T-helper 9 cell (primary cell): ENCODE measurements at places on chromosomes 3 and 15.

GRCh38 chr3:156617781-156618180 is 56.6 kb upstream of the TIPARP start:
- DNase-seq = no peak

- no peak for DNase-seq
These were observed 710 bp downstream of the TJP1 start for GRCh38 chr15:29821416-29822099.

GRCh38 chr3:194009019-194009418 is 126.9 kb upstream of the HES1 start:
- no peak for DNase-seq

DNA sequence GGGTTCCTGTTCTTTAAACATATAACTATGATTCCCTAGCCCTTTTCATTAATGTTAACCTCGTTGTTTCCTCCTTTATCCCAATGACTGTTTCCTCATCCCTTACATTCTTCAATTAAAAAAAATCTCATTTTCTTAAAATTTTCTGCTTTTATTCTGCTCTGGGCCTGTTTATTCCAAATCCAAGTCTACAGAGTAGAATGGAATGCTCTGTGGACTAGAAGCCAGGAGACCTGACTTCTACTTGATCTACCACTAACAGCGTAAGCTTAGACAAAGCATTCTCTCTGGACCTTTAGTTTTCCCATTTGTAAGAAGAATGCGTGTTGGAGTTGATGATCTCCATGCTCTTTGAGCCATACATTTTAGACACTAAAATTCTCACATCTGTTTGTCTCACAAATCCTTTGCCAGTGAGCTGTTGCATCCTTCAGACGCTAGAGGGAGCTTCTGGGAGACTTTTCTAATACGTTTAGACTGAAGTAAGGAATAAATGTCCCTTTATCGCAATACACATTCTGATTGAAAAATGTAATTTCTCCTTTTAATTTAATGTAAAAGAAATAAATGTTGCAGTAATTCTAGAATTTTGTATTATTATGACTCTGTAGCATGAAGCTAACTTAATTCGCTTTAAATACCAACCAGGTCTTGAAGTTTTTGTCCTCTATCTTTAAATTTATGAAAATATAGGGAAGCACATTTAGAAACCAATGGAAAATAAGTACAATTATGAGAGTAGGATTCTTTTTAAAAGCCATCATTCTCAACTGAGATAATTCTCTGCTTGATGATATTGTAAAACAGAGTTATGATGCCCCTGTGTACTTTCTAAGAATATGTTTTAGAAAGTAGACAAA is 21.7 kb upstream of the GMNC start:
- no peak for DNase-seq

- DNase-seq = no peak
These were observed 252.7 kb downstream of the SLC9A9 start for GRCh38 chr3:143595456-143596077.

GRCh38 chr15:34625007-34625406 is 41.6 kb upstream of the GOLGA8B start:
- DNase-seq = no peak

DNA sequence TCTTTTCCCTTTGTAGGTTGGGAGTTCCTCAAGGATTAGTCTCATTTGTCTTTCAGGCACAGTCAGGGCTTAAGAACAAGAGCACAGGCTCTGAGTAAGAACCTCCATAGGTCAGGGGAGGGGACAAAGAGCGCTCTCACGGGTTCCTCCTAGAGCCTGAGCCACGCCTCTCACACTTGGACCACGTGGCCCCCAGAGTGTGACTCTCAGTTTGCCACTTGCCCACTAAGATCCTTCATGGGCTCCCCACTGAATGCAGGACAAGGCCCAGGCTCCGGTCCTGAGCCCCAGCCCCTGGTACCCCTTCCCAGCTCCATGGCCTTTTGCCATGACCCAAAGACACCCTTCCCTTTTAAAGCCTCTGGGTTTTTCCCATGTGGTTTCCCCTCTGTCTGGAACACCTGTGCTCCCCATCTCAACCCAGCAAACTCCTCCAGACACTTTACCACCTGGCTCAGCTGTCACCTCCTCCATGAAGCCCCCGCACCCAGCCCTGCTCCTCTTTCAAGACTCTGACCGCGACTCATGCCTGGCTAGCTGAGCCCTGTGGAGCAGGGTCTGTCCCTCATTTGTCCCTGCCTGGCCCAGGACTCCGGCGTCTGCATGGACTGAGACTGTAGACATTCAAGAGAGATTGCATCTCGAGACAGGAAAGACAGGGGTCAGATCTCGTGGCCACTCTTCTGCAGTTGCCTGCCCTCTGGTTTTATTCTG is 32.7 kb downstream of the IQSEC1 start:
- no peak for DNase-seq

DNA sequence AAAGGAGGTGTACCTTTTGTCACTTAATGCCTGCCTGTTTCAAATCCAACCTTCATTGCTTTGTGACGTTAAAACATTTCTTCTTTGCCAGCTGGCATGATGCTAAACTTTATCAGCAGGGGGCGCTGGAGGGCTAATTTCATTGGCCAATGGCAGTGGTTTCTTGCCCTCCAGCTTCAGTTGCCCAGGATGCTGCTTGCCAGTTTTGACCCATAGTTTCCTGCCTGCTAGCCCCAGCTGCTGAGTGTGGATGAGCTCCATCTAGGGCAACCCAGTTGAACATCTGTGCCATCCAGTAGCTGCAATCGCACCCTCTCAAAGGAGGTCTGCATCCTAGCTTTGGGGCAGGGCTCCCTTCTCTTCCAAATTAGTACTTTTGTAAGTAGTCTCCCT is 22.1 kb downstream of the ACKR2 start:
- peak; percentile 69 for DNase-seq

DNA sequence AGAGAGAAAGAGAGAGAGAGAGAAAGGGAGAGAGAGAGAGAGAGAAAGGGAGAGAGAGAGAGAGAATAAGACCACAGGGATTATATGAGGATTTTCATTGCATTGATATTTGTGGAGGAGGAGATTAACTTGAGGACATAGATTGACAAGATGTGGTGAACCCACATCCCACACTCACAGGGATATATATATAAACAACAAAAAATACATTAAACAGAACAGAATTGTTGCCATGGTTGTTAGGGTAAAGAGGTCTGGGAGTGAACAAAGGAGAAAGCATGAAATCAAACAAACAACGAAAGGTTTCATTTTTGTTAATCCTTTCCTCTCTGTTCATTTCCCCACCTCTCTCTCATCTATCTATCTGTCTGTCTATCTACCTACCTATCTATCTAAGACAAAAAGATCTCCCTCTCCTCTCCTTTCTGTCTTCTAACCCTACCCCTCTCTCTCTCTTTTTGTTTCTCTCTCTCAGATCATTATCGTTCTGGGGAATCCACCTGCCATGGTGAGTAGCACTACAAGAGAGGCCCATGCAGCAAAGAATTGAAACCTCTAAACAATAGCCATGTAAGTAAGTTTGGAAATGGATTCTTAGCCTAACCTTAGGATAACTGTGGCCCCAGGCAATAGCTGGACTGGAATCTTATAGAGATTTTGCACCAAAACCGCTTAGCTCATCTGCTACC is 280.9 kb downstream of the RAP2B start:
- DNase-seq = no peak

GRCh38 chr3:149473357-149474249 is 894 bp upstream of the TM4SF4 start:
- no peak for DNase-seq

DNA sequence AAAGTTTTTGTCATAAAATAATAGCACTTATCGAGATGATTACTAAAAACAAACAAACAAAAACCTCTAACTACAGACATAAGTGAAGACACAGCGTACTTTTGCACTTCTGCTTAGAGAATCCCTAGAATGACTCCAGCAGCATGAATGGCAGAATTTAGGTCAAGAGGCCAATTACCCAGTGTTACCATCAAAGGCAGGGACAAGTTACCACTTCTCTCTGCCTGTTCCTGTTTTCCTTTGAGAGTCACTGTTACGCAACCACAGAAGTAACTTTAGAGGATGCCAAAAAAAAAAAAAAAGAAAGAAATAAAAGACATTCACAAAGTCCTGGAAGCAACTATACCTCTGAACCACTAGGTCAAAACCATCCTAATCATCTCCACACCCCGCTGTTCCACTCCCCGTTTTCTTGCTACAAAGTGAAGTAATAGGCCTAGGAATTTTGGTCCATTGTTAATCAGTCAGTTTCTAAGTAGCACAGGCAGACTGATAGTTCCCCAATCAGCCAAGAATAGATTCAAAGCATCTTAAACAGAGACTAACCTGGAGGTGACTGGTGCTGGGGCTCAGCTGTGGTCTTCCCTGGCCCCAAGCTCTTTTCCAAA is 41.9 kb downstream of the FMN1 start:
- DNase-seq = no peak

GRCh38 chr3:15558581-15558980 is 37.1 kb upstream of the COLQ start:
- DNase-seq = no peak

DNA sequence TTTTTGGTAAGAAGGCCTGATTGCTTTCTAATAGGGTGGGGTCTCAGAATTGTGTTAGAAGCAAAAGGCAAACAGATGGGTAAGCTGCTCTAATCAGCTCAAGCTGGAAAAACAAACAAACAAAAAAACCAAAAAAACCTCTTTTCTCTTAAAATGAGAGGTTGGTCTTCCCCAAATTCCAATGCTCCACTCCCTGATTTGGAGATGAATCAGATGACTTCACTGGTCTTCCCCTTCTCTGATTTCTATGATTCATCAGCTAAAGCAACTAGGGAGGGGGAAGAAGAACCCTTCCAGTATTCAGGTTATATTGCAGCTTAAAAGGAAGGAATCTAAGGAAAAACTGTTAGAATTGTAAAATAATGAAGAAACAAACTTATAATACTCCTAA is 9.6 kb upstream of the ANXA2 start:
- no peak for DNase-seq

GRCh38 chr15:66171841-66172240 is 81.7 kb downstream of the MEGF11 start:
- DNase-seq = no peak
